ENCODE measurements at places on chromosomes 2 and 18. TPM values are rescaled to one million over a fixed set of nuclear protein-coding genes. Genes with fewer than 3 reads are reported as not detected.

The RNF144A gene
- 19.9 TPM for total RNA-seq

The SNORC gene
- total RNA-seq, result 1.9 TPM

The TIGD1 gene
- 9.1 TPM for total RNA-seq

The PIEZO2 gene
- not detected for total RNA-seq

The C2orf15 gene
- 0.16 TPM for total RNA-seq

The VIL1 gene
- not detected for total RNA-seq

The CHRND gene
- total RNA-seq, result not detected

The RAB6D gene
- 0.07 TPM for total RNA-seq

The RBKS gene
- total RNA-seq, result 1.8 TPM

The SFTPB gene
- not detected for total RNA-seq

The NT5C1B gene
- not detected for total RNA-seq

The STARD6 gene
- not detected for total RNA-seq

The ZAP70 gene
- 234 TPM for total RNA-seq

The ASXL3 gene
- not detected for total RNA-seq

DNA sequence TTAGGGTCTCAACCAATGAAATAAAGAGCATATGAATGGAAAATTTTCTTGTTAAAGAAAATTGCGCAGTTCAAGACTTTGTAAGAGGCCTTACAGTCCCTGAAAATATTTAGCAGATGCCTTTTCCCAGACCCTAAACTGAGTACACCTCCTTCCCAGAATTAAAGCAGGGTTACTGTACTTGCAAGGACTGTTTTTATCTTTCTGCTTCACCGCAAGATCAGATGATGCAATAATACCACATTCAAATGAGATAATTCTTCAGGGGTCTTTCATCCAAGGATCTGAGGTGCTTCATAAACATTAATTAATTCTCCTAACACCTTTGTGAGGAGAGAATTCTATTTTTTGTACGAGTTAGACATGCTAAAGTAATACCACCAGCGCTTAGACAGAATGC, 1071.8 kb upstream of the PIK3C3 start:
- no peak for DNase-seq

DNA sequence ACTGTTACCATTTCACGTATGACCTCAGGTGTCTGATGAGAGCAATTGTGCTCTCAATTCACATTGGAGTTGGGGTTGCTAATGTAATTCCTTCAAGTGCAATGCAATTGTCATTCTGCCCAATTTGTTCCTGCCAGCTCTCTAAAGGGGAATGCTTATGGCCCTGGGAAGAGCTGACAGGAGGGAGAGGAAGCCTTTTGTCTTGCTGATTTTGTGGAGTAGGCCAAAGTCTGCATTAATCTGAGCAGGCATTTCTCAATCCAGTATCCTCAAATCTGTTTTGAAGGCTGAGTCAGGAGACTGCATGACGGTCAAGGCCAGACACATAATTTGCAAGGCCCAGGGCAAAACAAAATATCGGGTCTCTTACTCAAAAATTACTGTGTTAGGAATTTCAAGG, 326.4 kb upstream of the SPHKAP start:
- no peak for DNase-seq

GRCh38 chr18:45374878-45375630, 240.2 kb upstream of the SLC14A2 start:
- no peak for DNase-seq

- no peak for DNase-seq
Measured at GRCh38 chr2:39210846-39211245, 32.9 kb downstream of the CDKL4 start.

- DNase-seq, result no peak
Measured at GRCh38 chr2:238566001-238566645, 139.4 kb downstream of the ASB1 start.

- DNase-seq, result no peak
Measured at GRCh38 chr2:109715313-109715805, 78.7 kb upstream of the RGPD5 start.

DNA sequence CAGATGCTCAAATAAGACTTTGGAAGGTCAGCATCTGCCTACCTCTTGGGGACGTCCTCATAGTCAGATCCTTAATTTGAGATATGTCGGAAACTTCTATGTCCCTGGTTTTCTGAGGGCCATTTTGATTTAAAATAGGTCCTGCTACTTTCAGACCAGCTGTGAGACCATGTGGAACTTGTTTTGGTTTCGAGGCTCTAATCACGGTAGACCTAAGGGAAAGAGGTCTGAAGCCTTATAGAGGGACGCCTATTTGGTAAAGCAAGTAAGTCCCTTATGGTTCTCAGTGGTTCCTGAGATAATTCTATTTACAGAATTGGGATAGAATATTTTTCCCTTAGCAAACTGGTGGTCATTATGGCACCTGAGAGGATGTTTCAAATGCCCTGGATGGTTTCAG, 75.1 kb downstream of the RFTN2 start:
- DNase-seq, result no peak

- no peak for DNase-seq
Measured at GRCh38 chr2:215439980-215440512, 4.2 kb upstream of the FN1 start.

DNA sequence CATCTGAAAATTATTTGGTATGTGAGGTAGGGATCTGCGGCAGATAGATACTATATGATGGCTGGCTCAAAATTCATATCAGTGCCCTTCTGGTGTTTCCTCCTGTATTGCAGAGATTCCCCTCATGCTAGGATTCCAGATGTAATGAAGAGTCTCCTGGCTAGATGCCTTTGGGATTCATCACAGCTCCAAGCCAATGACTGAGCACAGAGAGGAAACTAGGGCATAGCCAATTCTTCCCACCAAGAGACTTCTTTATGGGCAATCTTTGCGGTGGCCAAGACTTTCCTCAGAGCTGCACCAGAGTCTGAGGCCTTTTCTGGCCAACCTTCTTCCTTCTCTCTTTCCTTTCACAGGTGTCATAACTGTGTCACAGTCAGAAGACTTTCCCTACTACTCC, 25.5 kb upstream of the CIB4 start:
- no peak for DNase-seq

GRCh38 chr2:6692056-6692455, 173.7 kb downstream of the CMPK2 start:
- DNase-seq, result no peak

GRCh38 chr2:94997981-94998930, 27.3 kb upstream of the MAL start:
- no peak for DNase-seq

- DNase-seq, result no peak
Measured at GRCh38 chr18:57437402-57437765, 2.2 kb downstream of the ONECUT2 start.

DNA sequence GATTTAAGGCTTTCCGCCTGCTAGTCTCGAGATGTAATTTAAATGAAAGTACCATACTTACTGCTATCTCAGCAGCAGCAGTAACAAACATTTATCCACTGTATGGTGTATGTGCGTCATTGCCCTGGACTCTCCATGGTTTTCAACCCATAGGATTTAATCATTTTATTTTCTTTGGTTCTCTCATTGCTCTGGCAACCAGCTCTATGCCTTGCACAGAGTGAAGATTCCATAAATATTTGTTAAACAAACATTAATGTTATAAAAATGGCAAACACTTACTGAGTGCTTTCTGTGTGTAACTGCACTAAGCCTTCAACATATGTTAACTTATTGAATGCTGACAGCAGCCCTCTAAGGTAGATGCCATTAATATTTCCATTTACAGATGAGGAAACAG, 1.3 kb upstream of the LMAN1 start:
- DNase-seq, result no peak

GRCh38 chr2:179536185-179536584, 271.6 kb upstream of the SESTD1 start:
- DNase-seq, result no peak

DNA sequence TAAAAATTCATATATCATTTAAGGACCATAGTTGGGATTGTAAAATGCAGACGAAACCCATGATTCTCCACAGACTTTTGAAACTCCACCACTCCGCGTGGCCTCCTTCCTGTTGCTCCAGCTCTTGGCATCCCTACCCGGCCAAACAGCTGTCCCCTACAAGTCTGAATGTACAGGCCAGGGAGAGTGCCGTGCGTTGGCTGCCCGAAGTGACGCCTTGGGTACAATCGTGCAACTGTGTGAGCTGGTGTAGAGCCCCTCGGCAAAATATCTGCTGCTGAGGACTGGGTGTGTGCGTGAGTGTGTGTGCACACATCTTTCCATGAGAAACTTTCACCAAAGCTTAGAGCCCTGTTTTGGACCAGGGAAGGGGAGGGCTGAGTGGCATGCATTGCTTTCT, 43.8 kb upstream of the ZNF516 start:
- DNase-seq, result no peak

DNA sequence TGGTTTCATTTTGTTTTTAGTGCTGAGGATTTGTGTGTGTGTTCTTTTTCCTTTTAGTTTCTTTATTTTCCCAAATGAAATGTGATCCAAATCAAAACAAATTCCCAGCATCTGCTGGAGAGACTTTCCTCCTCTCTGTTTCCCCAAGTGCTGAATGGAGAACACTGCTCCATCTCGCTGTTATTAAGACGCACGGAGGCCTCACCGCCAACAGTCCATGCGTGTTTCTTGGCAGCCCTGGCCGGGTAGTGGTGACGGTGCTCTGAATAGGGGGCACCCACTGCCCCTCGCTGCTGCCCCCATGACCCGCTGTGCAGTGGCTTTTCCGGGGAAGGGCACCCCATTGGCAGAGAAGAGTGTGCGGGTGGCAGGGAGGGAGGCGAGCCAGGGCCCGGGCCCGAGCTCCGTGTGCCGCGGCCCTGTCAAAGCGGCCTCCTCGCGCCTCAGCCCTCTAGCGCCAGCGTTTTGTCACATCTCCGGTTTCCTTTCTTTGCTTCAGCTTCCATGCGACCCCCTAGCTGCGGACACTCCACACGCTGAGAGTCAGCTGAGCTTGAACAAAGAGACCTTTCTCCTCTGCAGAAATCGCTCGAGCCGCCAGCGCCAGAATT, 473.7 kb upstream of the SALL3 start:
- DNase-seq, result no peak

DNA sequence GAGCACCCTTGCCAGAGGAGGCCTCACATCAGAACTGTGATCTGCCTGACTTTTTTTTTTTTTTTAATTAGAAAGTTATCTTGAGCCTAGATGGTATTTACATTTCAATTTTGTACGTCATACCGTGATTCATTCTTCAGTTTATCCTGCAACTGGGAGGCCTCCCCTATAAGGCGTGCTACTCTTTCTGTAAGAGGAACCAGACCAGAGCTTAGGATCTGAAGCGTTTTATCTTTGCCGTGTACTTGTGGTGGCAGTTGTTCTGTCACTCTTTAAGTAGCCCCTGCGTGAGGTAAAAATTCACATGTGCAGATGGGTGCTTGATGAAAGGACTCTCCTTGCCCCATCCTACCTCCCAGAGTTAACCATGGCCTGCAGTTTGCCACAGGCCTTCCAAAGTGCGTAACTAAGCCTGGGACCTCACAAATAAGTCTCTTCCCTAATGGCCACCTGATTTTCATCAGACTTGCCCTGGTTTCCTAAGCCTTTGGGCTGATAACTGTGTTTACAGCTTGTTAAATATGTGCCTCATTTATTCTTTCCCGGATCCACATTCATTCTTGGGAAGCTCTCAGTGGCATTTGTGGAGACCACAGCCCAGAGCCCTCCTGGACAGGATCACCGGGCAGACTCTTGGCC, 96.0 kb downstream of the MTCL1 start:
- no peak for DNase-seq

DNA sequence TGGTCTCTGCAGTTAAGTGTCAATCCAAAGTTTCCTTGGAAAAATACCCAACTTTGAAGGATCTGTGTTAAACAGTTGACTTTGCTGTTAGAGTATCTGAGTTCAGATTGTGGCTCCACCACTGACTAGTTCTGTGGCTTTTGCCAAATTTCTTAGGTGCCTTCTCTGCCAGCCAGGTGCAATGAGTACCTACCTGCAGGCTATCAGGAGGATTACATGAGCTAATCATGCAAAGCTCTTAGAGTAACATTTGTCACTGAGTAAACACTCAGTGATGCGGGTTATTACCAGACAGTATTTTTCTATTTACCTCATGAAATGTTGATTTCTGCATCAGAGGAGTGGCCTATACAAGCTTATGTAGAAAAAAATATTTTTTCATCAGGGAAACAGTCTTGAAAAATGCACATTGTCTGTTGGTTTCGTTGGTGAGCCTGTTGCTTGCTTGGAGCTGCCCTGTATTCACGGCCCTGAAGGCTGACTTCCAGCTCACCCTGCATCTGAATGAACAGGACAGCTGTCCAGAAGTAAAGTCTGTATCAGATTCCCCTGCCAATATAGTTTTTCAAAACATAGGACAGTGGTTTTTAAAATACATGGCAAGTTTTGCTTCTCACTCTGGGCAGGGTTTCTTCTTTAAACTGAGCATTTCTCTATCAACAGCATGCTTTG, 235.1 kb downstream of the CDCA7 start:
- DNase-seq, result no peak

GRCh38 chr2:98504381-98505109, 59.9 kb downstream of the INPP4A start:
- no peak for DNase-seq

GRCh38 chr2:47155091-47155876, at the start of gene STPG4:
Gene STPG4, minus strand, starts transcription at chr2:47155308. Its CDS starts 57 bp downstream, at chr2:47155251.
- no peak for DNase-seq

- DNase-seq, result no peak
Measured at GRCh38 chr2:199590321-199591203, 132.8 kb upstream of the SATB2 start.

- DNase-seq, result no peak
Measured at GRCh38 chr18:11279461-11279860, 130.1 kb upstream of the PIEZO2 start.

GRCh38 chr2:234818937-234819336, 132.9 kb upstream of the SH3BP4 start:
- DNase-seq, result no peak

GRCh38 chr2:186746584-186746983, 52.7 kb downstream of the FAM171B start:
- DNase-seq, result no peak

DNA sequence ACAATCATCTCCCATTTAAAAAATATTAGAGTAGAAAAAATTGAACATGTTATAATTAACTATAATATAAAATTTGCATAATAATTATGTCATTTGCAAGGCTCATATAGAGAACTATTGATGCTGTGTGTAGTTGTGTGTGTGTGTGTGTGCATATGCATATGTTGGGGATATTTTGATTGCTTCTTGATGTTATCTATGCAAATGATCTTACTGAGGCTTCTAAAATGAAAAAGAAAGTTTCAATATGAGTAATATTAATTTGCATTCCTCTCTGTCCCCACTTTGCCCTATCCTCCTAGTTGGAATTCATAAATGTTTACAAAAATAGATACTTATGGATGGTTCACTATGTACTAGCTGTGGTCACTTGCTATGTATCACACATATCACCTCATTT, 523.3 kb downstream of the TRIB2 start:
- DNase-seq, result no peak

DNA sequence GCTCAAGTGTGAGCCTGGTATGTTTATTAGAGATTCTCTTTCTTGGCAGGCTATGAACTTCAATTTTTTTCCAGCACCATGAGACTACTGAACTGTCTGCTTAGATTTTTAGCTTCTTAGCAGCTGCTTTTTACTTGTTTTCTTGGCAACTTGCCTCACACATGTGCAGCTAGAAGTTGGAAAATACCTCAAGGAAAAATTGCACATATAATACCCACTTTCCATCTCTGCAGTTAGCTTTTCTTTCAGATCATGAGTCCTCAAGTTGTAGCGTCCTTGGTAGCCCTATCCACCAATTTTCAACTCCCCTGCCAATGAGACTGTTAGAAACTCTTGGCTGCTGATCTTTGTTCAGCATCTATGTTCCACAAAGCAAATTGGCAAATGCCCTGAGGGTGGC, 302.1 kb downstream of the HRH4 start:
- no peak for DNase-seq

- no peak for DNase-seq
Measured at GRCh38 chr18:46706968-46707367, 49.9 kb downstream of the ST8SIA5 start.

Measured in activated T-helper 2 cell treated with anti-CD3 and anti-CD28 coated beads, Interferon-gamma antibody, Interleukin-2, Interleukin-4, amounts not matched to agents 10 μg/mL and 5 μg/mL and 100 μg/mL, durations not matched to agents 14 hours and 24 hours and 36 hours (primary cell).